Hematopoietic multipotent progenitor cell (in vitro differentiated cells): ENCODE measurements at places on chromosomes 1 and 21.

DNA sequence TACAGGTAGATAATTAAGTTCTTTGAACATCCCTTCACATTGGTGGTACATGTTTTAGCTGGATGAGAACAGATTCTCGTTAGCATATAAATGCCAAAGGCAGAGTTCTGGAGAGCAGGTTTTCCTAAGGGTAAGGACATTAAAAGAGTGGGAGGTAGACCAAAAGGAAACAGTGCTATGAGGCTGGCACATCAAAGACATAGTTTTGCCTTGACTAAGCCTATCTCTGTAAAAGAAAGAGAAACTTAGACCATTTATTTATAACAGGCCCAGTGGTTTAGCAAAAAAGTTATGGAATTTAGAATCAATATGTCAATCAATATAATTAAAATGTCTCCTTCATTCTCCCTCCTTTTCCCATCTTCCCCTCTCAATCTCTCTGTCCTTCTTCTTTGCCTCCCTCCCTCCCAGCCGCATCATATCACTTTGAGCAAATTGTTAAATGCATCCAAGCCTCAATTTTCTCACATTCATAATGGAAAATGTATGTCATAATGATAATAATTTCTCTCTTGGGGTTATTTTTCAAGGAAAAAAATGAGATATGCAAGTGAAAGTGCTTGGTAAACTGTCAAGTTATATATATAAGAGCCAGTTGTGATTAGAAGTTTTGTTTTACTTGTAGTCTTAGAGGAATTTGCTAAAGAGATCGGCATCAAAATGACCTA, 209.9 kb upstream of the SGIP1 start:
- no peak for DNase-seq

DNA sequence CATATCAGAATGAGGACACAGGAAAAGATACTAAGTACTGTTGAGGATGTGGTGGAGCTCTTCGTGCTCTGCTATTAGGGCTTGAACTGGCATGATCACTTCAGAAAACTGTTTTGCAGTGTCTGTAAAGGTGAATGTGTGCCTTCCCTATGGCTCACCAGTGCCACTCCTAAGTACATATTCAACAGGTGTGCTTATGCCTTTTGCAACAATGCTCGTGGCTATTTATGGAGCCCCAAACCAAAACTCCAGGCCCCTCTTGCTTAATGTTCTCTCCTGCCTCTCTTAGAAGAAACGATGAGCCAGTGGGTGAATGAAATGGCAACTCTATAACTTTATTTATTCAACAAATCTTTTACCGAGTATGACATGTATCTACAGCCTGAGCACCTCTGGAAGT, 70.2 kb downstream of the TAS1R2 start:
- DNase-seq, result no peak

DNA sequence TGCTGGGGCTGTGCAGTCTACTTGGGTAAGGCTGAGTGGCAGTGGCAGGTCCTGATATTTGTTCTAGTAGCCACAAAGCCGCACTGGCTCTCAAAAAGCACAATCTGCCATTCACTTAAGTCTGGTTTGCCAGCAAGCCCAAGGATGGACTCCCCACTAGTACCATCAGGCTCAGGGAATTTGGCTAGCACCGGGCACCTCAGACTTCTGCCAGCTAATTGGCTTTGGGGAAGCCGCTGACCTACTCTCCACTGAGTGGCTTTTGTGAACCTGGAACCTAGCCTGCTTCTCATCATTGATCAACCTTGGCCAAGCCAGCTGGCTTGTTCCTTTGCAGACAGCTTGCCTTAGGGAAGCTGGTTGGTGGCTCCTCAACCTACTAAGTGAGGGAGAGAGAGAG, 83.1 kb downstream of the ESRRG start:
- DNase-seq, result no peak

GRCh38 chr1:46672696-46673095, 1.0 kb downstream of the TEX38 start:
- DNase-seq, result no peak

DNA sequence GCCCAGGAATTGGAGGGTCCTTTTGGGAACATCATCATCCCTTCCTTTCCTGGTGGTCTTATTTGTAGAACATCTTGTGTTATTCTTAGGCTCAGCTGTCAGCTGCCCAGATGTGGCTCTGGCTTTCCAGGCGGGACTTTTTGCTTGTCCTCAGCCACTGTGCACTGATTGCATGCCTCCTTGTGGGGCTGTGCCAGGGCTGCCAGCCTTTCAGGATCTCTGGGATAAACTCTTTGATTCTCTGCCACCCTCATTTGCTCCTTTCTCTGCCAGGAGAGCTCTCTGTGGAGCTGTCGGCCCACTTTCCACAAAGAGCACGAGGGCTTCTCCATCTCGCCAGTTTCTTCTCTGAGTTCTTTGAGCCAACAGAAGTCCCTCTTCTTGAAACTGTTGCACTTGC, 63.1 kb downstream of the PTPRU start:
- no peak for DNase-seq

DNA sequence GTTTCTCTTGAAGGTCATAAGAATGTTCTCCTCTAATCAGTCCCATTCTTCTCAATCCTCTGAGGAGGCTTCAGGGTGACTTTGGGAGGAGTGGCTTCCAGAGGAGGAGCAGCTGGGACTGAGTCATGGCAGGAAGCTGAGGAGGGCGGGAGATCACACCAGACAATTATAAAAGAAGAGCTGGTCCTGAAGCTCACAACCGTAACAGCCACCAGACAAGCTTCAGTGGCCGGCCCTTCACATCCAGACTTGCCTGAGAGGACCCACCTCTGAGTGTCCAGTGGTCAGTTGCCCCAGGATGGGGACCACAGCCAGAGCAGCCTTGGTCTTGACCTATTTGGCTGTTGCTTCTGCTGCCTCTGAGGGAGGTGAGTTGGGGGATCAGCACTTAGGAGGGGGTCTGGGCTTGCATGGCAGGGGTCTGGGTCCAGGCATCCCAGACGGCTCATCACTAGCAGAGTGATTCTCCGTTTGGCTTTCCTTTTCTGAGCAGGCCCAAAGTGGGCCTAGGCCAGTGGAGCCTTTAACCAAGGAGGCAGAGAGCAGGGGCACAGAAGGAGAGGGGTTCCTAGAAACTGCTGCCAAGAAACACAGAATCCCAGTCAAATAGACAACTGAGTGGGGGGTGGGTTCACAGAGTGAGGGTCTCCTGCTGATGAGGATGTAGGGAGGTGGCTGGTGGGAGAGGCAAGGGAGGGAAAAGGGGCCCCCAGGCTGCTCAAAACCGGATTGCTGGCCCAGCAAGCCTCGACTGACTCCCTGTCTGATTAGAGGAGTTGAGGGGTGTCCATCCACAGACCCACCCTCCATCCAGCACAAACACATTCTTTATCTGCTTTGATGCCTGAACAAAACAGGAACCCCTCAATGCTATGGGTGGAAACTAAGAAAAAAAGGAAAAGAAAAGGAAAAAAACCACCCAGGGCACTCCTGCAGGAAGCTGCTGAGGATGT, at the start of gene ECM1:
Gene ECM1 (plus strand): TSS at position 198 of the 953 bp plus-strand sequence. CDS start 101 bp downstream, at position 299.
- DNase-seq, result peak; percentile 14

DNA sequence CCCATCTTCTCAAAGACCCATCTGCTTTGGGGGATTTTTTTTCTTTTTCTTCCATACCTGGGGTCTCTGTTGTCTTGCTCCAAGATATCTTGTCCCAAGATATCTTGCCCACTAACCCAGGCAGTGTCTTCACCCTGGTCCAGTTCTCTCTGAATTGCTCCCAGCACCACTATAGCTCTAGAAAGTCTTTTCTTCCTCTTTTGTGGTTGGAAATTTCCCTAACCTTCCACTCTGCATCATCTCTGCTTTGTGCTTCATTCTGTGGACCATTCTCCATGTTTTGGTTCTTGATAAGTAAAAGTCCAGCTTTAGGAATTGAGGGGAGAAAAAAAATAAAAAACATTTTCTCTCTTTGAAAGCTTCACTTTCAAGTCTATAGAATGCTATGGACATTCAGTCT, 20.9 kb downstream of the STYXL2 start:
- DNase-seq, result no peak

DNA sequence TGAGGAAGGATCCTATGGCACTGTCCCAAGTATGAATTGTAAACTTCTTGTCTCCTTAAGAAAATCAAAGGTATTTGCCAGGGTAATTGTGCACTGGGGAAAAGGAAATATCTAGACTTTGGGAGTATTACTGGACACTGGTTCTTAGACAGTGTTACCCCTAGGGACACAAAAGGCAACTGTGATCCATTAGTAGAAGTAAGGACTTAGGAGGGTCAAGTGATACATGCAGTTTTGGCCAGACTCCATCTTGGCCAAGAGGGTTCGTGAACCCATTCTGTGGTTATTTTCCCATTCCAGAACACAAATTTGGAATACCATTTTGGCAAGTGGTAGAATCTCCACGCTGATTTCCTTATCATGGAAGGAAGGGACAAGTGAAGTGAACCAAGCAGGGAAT, 98.1 kb downstream of the TM2D1 start:
- no peak for DNase-seq

GRCh38 chr1:5273280-5274003, 619.0 kb downstream of the AJAP1 start:
- DNase-seq, result no peak
